Left lung (tissue), 14 donors: ENCODE measurements at places on chromosomes 3 and 15. TPM values are rescaled to one million over a fixed set of nuclear protein-coding genes. Genes with fewer than 3 reads are reported as not detected.
A peak's percentile ranks its signal among the peaks of the same experiment; 100 is the strongest.

- peaks cover 5% of the 10 kb centered on the region for H3K4me1 ChIP-seq
- no peak overlapping the region for H3K4me3 ChIP-seq
- no peaks in the 10 kb centered on the region for H3K36me3 ChIP-seq
Observed at GRCh38 chr3:134392336-134392983, 18.2 kb upstream of the AMOTL2 start.

DNA sequence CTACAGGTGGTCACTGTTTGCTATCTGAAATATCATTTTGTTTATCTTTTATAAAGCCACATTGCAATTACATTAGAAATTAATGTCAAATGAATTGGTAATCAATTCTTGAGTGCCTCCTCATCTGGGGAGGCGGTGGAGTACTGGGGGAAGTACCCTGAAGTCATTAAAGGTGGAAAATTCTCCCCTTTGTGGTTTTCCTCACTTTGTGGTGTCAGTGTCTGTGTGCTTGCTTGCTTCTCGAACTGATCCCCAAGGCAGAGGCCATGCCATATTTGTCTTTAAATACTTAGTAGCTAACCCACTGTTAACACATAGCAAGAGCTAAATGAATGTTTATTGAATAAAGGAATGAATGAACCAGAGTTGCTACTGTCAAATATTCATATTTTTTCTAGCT, 40.5 kb upstream of the CCK start:
- no peaks in the 10 kb centered on the region for H3K27me3 ChIP-seq
- H3K4me3 ChIP-seq, result no peak overlapping the region
- no peak for DNase-seq
- H3K36me3 ChIP-seq, result no peaks in the 10 kb centered on the region
- H3K27ac ChIP-seq, result no peak overlapping the region

- DNase-seq, result peak; percentile 95
- peak overlapping the region; percentile 8 for H3K4me3 ChIP-seq
- H3K27ac ChIP-seq, result peak overlapping the region; percentile 95
- peaks cover 78% of the 10 kb centered on the region for H3K4me1 ChIP-seq
Observed at GRCh38 chr15:75043509-75044257, 20.3 kb downstream of the PPCDC start.

- H3K4me1 ChIP-seq, result no peaks in the 10 kb centered on the region
- no peaks in the 10 kb centered on the region for H3K36me3 ChIP-seq
- no peak overlapping the region for H3K27ac ChIP-seq
- H3K27me3 ChIP-seq, result no peaks in the 10 kb centered on the region
- no peak for DNase-seq
Observed at GRCh38 chr3:62467966-62468722, 94.8 kb upstream of the FEZF2 start.

- H3K27ac ChIP-seq, result no peak overlapping the region
- no peak overlapping the region for H3K4me3 ChIP-seq
- no peak for DNase-seq
- H3K4me1 ChIP-seq, result no peaks in the 10 kb centered on the region
- H3K27me3 ChIP-seq, result no peaks in the 10 kb centered on the region
- H3K36me3 ChIP-seq, result no peaks in the 10 kb centered on the region
Observed at GRCh38 chr3:1783995-1784394, 314.7 kb upstream of the CNTN4 start.

- H3K27me3 ChIP-seq, result no peaks in the 10 kb centered on the region
- H3K4me3 ChIP-seq, result no peak overlapping the region
- H3K36me3 ChIP-seq, result no peaks in the 10 kb centered on the region
- H3K4me1 ChIP-seq, result no peaks in the 10 kb centered on the region
Observed at GRCh38 chr15:89052474-89052873, 35.8 kb upstream of the ABHD2 start.

DNA sequence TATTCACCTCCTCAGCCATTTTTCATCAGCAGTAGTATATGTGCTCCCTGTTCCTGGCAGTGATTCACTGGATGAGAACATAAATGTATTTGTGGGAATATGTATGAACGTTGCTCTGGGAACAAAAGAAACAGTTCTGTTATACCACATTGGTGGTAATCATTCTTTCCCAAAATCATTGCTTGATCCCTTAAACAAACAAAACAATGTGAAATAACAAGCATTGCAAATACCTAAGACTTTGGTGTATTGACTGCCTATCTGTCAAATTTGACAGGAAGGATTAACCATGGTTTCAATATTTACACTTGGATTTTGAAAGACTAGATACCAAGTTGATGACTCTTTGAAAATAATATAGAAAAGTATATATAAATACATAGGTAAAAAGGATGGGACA, 284.1 kb downstream of the FHIT start:
- DNase-seq, result no peak
- no peaks in the 10 kb centered on the region for H3K4me1 ChIP-seq
- no peak overlapping the region for H3K4me3 ChIP-seq
- H3K36me3 ChIP-seq, result no peaks in the 10 kb centered on the region

- peak; percentile 39 for DNase-seq
- H3K36me3 ChIP-seq, result no peaks in the 10 kb centered on the region
- H3K4me3 ChIP-seq, result no peak overlapping the region
- no peaks in the 10 kb centered on the region for H3K27me3 ChIP-seq
- H3K4me1 ChIP-seq, result no peaks in the 10 kb centered on the region
Observed at GRCh38 chr3:13057282-13058040, 15.8 kb downstream of the IQSEC1 start.

DNA sequence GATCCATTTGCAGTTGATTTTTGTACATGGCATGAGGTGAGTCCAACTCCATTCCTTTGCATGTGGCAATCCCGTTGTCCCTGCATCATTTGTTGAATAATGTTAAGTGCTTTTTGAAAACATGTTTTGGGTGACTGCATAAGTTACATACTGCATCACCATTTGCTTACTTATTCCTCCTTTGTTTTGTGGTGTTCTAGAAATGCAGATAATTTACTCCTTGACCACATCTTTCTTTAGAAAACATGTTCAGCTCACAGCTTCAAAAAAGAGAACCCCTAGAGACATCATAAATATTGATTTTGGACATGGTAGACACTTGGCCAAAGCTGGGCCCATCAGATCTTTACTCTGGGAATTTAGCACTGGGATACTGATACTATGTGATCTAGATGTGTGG, 135.3 kb upstream of the DAZL start:
- no peak overlapping the region for H3K4me3 ChIP-seq
- H3K27ac ChIP-seq, result no peak overlapping the region
- H3K4me1 ChIP-seq, result no peaks in the 10 kb centered on the region
- no peaks in the 10 kb centered on the region for H3K27me3 ChIP-seq

DNA sequence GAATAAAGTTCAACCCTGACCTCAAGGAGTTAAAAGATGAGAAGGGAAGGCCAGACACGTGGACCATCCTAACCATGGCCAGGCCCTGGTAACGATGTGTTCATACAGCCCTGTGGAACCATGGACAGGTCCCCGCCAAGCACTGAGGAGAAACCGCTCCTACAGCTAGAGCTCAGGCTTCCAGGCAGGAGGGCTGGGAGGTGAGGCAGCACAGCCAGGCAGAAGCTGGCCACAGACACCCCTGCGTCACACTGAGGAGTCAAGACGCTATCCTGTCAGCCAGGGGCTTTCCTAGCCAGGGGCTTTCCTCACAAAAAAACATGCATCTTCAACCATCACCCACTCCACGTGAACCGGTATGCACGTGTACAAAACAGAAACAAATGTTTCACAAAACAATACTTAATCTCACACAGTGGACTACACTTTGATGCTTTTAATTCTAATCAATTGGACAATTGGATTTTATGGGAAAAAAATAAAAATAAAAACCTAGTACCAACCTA, 73.2 kb downstream of the TBC1D2B start:
- peaks cover 72% of the 10 kb centered on the region for H3K4me1 ChIP-seq
- no peaks in the 10 kb centered on the region for H3K36me3 ChIP-seq
- no peaks in the 10 kb centered on the region for H3K27me3 ChIP-seq
- peak; percentile 29 for DNase-seq
- H3K4me3 ChIP-seq, result no peak overlapping the region

- H3K27ac ChIP-seq, result no peak overlapping the region
- no peaks in the 10 kb centered on the region for H3K4me1 ChIP-seq
- H3K27me3 ChIP-seq, result no peaks in the 10 kb centered on the region
- DNase-seq, result no peak
- H3K4me3 ChIP-seq, result no peak overlapping the region
Observed at GRCh38 chr15:50202003-50202402, 20.0 kb downstream of the SLC27A2 start.

DNA sequence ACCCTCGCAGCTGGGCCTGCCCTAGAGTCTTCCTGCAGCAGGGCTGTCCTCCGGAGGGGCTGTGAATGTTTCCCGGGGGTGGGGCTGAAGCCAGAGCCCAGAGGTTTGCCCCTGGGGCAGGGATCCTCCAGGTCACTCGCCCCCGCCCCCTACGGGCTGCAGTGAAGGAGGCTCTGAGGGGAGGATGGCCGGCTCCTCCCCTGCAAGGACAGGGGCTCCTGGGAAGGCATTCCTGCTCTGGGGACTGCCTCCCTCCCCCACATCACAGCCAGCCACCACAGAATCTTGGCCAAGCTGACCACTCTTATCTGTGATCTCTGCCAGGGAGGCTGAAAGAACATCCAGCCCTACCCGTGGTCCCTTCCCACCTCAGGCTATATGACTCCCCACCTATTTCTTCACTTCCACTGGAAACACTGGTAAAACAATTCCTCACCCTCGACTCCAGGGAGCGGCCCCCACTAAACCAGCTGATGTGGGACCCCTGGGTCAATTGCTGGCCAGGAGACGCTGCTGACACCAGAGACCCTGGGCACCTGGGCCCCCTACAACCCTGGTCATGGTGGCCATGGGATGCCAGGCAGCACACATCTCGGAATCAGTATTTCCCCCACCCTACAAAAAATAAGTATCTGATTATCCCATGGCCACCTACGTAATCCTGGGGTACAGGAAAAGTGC, 66.0 kb downstream of the HMCES start:
- H3K4me1 ChIP-seq, result peaks cover 3% of the 10 kb centered on the region
- no peak for DNase-seq
- H3K27me3 ChIP-seq, result peaks cover 13% of the 10 kb centered on the region
- no peaks in the 10 kb centered on the region for H3K36me3 ChIP-seq
- H3K27ac ChIP-seq, result no peak overlapping the region
- no peak overlapping the region for H3K4me3 ChIP-seq

DNA sequence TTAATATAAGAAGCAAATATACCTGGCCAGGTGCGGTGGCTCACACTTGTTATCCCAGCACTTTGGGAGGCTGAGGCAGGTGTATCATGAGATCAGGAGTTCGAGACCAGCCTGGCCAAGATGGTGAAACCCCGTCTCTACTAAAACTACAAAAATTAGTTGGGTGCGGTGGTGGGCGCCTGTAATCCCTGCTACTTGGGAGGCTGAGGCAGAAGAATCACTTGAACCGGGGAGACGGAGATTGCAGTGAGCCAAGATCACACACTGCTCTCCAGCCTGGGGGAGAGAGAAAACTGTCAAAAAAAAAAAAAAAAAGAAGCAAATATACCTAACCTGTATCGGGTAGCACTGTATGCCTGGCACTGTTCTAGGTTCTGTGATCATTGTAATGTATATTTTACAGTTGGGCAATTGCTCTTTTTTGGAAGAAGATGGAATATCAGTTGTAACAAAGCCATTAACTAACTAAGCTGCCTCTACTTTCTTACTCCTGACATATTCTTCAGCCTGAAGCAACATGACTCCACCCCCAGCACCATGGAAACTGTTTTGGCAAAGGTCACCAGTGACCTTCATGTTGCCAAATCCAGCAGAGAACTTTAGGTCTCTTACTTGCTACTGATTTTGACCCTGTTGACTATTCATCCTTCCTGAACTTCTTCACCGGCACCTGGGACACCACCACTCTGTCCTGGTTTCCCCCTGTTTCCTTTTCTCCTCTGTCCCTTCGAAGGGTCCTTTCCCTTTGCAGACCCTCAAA, 203.8 kb downstream of the RPLP1 start:
- H3K27me3 ChIP-seq, result peaks cover 28% of the 10 kb centered on the region
- DNase-seq, result no peak
- H3K36me3 ChIP-seq, result no peaks in the 10 kb centered on the region
- H3K27ac ChIP-seq, result no peak overlapping the region

- H3K4me3 ChIP-seq, result no peak overlapping the region
- no peak overlapping the region for H3K27ac ChIP-seq
- peaks cover 39% of the 10 kb centered on the region for H3K36me3 ChIP-seq
Observed at GRCh38 chr15:67171471-67171870, 83.0 kb downstream of the AAGAB start.

DNA sequence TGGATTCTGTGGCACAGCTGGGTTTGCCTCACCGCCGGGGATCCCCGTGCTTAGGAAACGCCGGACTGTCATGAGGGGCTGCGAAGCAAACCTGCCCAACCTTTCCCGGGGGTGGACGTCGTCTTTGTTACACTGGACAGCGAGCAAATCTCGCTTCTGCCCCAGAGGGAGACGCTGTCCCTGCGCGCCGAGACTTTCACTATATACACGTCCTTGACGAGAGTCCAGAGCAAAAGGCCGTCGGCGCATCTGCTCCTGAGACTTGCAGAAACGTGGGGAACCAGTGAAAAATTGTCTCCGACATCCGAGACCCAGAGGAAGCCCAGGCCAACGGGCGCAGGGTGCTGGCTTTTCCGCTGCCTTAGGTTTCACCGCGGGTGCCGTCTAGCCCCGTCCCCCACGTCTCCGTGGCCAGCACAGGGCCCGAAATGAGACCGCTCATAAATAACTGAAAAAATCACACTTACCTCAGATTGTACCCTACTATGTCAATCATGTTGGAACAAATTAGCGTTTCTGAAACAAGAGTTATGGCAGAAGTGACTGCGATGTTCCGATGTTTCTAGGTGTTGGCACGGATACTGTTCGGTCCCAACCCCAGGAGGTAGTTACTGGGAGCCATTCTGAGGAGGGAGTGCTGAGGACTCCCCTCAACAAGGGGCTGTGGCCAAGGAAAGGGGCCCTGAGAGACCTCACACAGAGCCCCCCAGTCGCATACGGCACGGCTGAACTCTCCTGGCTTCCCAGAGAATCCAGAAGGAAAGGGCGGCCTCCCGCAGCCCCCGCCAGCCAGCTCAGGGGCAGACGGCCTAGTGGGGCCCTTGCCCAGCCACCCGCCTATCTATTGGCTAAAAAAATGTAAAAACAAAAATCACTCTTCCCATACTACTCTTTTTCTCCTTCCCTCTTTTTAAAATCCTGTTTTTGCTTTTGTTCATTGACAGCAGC, 14.4 kb upstream of the MUC4 start:
- no peak for DNase-seq
- H3K27ac ChIP-seq, result no peak overlapping the region
- H3K4me3 ChIP-seq, result no peak overlapping the region
- peaks cover 7% of the 10 kb centered on the region for H3K4me1 ChIP-seq

ZNF774 gene
- total RNA-seq, result 5.4 TPM

STRIT1 gene
- total RNA-seq, result not detected

POPDC2 gene
- total RNA-seq, result 3.4 TPM

PDCD7 gene
- total RNA-seq, result 18.8 TPM

LRRC31 gene
- total RNA-seq, result 0.47 TPM

RGMA gene
- 5.7 TPM for total RNA-seq
